Glutamatergic neuron (in vitro differentiated cells): ENCODE measurements at places on chromosomes 16 and 17.

GRCh38 chr16:48687421-48688038 is 77.5 kb upstream of the N4BP1 start:
- peak; percentile 64 for DNase-seq

GRCh38 chr17:48637323-48638260 is 11.4 kb upstream of the HOXB9 start:
- DNase-seq = no peak

- no peak for DNase-seq
These were observed 262.2 kb downstream of the MRTFB start for GRCh38 chr16:14333361-14333760.

- DNase-seq = no peak
These were observed 40.1 kb upstream of the CLEC19A start for GRCh38 chr16:19245326-19245925.

DNA sequence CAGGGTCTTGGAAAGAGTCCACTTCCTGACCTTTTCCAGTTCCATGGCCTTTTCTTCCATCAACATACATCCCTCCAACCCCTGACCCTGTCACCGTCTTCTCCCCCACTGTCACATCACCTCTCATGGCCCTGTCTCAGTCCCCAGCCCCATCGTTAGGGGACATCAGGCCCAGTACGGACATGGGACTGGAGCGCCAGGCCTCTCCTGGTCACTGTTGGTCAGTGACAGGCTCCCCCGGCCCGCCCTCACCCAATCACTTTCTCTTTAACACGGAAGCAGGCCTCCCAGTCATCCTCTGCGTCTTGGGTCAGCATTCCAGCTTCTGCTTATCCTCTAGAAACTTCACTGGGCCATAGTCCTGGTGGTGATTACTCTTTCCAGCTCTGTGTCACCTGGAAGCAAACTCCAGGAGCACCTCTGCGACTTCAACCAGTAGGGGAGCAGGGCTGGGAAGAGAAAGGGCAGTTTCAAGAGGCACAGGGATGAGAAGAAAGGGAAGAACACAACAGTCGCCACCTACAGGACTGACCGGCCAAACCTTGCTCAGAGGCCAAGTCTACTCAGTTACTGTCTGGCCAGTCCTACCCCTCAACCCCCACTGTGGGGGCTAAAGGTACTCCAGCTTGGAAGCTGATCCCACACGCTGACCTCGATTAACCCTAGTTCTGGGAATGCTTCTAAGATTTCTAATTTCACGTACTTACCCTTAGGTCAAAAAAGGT is 15.9 kb upstream of the ICAM2 start:
- no peak for DNase-seq

GRCh38 chr16:7748522-7748921 is 415.9 kb downstream of the RBFOX1 start:
- no peak for DNase-seq
